Central memory CD4-positive, alpha-beta T cell (primary cell): ENCODE measurements at places on chromosomes 6 and 20.

DNA sequence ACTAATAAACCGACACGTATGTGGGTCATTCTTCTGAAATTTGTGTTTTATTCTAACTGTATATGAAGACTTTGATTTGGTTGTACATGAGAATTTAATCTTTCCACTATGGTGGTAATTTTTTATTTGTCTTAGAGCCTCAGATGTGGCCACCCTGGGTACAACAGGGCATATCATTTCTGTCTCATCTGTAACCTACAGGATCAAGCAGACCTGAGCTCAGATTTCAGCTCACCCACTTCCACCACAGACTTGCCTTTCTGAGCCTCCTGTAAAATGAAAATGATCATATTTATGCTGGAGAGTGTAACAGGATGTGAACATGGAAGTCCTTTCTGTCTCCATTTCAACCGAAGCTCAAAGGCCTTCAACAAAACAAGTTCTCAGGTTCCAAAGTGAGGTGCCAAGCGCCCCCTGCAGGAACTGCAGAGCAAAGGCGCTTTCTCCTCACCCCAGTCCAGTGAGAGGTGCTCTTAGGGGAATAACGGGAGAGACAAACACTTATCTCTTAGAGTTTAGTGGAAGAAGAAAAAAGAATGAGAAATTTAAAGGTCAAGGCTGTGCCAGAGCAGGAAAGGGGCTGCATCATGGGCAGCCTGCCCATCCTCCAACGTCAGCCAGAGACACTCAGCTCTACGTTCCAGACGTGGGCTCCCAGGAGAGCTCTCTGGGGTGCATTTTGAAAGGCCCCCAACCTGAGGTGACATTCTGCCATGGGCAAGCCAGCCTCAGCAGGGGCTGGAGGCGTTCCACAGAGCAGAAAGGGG lies 23.0 kb upstream of the CD24 start:
- DNase-seq, result peak; percentile 28

DNA sequence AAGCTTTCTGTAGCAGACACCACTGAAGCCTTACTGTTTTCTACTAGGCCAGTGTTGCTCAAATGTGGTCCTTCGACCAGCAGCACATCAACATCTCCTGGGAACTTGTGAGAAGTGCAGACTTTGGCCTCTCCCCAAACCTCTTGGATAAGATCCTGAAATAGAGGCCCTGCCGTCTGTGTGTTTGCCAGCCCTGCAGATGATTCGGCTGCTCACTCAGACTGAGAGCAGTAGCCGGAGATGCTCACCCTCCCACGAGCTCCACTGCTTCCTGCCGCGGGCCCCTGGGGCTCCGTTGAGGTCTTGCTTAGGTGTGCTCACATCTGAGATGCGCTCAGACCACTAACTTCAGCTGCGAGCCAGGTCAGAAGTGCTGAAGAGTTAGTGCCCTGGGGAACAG lies 129.5 kb upstream of the SSTR4 start:
- DNase-seq, result no peak

GRCh38 chr20:36255445-36255844 lies 19.2 kb downstream of the AAR2 start:
- DNase-seq, result no peak

GRCh38 chr6:21749754-21750153 lies 156.2 kb downstream of the SOX4 start:
- no peak for DNase-seq

DNA sequence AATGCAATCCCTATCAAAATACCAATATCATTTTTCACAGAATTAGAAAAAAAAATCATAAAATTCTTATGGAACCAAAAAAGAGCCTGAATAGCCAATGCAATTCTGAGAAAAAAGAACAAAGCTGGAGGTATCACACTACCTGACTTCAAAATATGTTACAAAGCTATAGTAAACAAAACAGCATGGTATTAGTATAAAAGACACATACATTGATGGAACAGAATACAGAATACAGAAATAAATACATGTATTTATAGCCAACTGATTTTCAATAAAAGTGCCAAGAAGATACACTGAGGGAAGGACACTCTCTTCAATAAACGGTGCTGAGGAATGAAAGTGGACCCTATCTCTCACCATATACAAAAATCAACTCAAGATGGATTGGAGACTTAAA lies 28.7 kb upstream of the AKAP12 start:
- no peak for DNase-seq

GRCh38 chr20:47770935-47771334 lies 14.3 kb downstream of the SULF2 start:
- no peak for DNase-seq

DNA sequence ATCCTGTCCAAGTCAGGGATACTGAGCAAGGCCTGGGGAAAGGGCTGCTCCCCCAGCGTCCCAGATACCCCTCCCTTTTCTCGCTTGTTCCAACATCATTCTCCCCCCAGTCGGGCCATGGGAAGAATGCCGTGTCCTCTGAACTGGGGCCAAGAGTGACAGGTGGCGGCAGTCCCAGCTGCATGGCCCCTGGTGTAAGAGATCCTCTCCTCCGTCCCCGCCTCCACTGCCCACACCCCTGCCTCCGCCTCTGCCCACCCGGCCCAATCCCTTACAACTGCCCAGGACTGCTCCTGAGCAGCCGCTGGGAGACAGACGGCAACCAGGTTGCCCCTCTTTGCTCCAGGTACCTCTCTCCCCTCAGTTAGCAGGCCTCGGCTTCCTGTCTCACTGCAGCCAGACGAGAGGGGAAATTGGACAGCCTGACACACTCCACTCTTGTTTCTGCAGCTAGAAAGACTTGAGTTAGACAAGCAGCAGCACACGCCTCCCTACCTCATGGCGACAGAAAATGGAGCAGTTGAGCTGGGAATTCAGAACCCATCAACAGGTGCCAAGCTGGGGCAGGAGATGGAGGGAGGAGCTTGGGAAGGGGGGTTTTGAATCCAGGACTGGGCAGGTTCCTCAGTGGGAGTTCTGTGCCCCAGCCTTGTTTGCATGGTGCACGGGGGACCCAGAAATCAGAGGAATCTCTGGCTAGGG lies at the start of gene MYLK2:
Gene MYLK2 (plus strand): TSS at position 274 of the 702 bp plus-strand sequence. CDS start 225 bp downstream, at position 499.
- DNase-seq, result no peak

DNA sequence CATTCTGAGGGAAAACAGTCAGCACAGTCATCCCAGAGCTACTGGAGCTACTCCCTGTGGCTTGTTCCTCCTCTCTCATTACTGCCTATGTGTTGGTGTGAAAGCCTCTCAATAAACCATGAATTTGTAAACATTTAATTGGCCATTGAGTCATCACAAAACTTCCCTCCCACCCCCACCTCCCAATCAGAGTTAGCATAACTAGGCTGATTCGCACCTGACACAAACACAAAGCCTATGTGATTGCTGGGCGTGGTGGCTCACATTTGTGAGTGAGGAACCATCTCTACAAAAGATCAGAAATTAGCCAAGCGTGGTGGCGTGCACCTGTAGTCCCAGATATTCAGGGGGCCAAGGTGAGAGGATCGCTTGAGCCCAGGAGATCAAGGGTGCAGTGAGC lies 17.1 kb upstream of the SNTA1 start:
- no peak for DNase-seq
